ENCODE measurements at places on chromosomes 1 and 21.
A peak's percentile ranks its signal among the peaks of the same experiment; 100 is the strongest.

DNA sequence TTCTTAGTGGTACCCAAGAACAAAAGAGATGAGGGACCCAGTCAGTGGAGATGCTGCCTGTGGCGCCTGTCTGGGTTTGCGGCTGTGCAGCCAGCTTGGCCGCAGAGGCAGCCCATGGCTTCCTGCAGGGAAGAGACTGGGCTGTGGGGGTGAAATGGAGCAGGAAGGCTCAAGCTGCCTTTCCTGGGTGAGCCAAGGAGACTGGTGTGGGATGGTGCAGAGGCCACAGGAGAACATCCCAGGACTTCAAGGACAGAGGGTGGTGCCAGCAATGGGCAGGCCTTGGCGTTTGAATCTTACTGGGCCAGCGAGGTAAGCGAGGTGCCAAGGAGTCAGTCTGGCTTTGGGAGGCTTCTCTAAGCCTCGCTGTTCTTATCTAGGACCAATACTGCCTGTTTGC lies 26.4 kb downstream of the KCNA10 start:
- DNase-seq: no peak

DNA sequence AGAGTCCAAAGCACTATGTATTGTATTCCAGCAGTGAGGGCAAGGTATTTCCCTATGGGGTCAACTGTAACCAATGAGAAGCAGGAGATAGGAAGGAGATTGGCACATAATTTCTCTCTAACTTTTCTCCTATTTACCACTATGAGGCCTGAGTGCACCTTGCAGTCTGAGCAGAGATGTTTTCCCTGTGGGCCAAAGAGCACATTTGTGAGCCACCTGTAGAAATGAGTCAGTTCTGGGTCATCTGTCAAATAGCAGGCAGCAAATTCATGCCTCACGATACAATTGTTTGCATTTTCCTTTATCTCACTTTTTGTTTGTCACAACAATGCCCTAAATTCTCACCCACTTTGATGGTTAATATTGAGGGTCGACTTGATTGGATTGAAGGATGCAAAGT lies 547.2 kb upstream of the NCAM2 start:
- no peak for DNase-seq

DNA sequence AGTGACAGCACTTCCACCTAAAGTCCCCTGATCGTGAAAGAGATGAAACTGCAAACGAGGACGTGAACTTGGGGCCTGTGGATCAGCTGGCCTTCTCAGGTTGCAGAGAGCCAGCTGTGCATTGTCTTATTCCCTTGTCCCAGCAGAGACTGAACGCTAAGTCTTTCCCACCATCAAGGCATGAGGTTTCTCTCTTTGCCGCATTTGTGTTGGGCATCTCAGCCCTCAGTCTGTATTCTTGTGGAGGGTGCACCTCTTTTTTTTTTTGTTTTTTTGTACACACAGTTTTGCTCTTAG lies 71.4 kb downstream of the KIF26B start:
- DNase-seq: no peak

DNA sequence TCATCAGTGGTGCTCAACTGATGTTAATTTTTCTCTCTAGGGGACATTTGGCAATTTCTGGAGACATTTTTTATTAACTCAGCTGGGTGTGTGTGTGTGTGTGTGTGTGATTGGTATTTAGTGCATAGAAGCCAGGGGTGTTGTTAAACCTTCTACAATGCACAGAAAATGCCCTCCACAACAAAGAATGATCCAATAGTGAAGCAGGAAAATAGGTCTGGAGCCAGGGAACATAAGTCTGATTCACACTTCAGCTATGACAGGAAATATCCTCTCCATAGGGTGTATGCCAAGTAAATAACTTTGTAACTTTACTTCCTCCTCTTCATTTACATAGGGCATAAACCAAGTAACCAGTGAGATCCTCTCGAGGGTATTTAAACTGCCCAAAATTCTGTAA lies 25.1 kb upstream of the TMEM61 start:
- no peak for DNase-seq

GRCh38 chr1:110084227-110085078 lies 14.0 kb upstream of the ALX3 start:
- DNase-seq: no peak

GRCh38 chr1:65791801-65792668 lies 660 bp upstream of the PDE4B start:
- peak; percentile 5 for DNase-seq

Data from DND-41 (cell line).